Ammon's horn (tissue), 1 donor: ENCODE measurements at places on chromosomes 4 and X.

DNA sequence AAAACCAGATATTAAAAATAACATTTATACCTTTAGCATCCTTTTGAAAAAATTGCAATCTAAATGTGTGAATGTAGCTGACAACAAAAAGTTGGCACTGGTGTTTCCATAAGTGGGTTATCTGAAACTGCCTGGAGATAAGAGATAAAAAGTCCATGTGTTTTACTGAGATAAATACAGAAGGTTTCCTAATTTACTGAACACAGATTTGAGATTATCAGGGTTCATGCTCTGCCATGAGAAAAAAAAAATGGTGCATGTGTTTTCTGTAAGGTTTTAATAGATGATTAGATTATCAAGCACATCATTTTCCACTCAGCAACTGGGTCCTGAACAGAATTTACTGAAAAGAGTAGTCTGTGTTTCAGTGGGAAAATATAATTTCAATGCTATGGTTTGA is 326.2 kb upstream of the SLIT2 start:
- no peak for DNase-seq

DNA sequence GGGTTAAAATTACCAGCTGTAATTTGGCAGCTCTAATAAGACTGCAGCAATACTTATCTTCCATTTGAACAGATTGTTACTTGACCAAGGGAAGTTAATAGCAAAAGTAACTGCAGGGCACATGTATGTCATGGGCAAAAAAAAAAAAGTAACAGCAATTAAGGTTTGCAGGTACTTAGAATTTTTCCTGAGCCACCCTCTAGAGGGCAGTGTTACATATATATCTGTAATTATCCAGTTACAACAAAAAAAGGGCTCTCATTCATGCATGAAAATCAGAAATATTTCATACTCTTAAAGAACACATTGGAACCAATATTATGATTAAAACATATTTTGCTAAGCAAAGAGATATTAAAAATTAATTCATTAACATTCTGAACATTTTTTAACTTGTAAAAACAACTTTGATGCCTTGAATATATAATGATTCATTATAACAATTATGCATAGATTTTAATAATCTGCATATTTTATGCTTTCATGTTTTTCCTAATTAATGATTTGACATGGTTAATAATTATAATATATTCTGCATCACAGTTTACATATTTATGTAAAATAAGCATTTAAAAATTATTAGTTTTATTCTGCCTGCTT is 25.1 kb downstream of the XIAP start:
- peak; percentile 12 for DNase-seq

DNA sequence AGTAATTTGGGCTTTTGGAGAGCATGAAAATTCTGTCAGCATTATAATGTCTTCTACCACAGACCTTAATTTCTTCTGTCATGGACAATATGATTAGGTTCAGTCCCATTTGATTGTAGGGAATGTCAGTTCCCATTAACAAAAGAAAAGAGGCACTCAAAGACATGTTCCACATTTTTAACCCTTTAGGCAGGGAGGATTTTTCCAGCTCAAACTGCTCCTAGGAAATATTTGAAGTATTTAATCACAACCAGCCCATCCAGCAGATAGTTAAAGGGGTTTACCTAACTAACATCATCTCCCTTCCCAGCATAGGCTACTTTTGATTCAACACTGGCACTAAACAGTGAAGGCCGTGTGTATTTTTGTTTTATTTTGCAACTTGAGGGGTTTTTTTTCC is 256.0 kb downstream of the DHX15 start:
- no peak for DNase-seq

DNA sequence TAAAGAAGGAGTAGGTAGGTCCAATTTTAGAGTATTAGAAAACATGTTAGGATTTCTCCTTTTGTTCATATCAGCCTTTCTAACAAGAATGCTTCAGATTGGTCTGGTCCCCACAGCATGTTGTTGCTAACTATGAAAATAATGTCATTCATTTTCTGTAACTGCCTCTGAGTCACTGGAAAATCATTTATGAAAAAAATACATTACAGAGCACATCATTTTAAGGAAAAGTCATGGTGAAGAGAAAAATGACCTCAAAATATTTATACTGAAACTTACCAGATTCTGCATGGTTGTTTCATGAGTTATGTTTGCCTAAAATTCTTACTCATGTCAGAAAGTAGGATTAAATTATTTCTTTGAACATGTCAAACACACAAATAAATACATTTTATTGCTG is 35.2 kb downstream of the DTHD1 start:
- no peak for DNase-seq

- DNase-seq: no peak
Measured at GRCh38 chrX:120677004-120677652, 47.3 kb upstream of the C1GALT1C1 start.

- DNase-seq: peak; percentile 1
Measured at GRCh38 chrX:9003041-9003440, 30.9 kb downstream of the FAM9B start.

DNA sequence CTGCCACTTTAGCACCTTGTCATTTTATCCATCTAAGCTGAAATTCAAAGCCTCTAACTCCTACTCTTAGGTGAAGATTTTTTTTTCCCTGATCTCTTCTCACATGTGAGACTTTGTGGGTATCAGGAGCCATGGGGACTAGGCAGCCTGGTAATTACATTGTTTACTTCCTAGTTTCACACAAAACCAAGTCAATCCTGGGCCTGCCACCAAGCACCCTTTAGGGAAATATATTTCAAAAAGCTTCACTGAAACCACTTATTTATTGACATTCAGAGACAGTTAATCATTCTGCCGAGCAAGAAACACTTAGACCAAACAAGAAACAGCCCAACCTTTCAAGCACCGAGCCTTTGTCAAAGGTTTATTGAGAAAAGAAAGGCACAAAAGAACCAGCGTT is 200.0 kb downstream of the RELL1 start:
- no peak for DNase-seq

- no peak for DNase-seq
Measured at GRCh38 chrX:24204958-24205357, 55.4 kb downstream of the ZFX start.

DNA sequence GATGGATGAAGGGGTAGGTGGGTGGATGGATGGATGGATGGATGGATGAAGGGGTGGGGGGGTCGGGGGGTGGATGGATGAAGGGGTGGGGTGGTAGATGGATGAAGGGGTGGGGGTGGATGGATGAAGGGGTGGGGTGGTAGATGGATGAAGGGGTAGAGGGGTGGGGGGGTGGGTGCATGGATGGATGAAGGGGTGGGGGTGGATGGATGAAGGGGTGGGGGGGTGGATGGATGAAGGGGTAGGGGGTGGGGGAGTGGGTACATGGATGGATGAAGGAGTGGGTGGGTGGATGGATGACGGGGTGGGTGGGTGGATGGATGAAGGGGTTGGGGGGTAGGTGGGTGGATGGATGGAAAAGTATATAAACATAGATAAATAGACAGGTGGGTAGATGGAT is 74.2 kb downstream of the PRKX start:
- DNase-seq: no peak

DNA sequence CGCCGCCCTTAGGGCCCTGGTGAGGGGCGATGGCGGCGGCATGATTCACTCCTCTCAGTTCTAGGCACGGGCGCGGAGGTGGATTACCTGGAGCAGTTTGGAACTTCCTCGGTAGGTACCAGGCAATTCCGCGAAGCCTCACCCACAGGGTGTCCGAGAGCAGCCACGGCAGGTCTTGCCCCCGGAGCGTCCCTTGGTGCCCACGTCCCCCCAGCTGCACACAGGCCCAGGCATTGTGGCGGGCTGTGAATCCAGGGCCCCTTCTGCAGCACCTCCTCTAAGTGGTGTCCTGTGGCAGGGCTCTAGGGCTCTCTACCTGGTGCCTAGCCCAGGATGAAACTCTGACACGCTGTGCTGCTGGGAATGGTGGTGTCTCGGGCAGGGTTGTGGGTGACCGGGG is 13.9 kb downstream of the TACC3 start:
- no peak for DNase-seq

- no peak for DNase-seq
Measured at GRCh38 chr4:174005422-174005821, 278.0 kb downstream of the FBXO8 start.

GRCh38 chr4:156294577-156294976 is 340.9 kb upstream of the CTSO start:
- peak; percentile 14 for DNase-seq

- DNase-seq: no peak
Measured at GRCh38 chr4:42579903-42580302, 77.0 kb downstream of the ATP8A1 start.

DNA sequence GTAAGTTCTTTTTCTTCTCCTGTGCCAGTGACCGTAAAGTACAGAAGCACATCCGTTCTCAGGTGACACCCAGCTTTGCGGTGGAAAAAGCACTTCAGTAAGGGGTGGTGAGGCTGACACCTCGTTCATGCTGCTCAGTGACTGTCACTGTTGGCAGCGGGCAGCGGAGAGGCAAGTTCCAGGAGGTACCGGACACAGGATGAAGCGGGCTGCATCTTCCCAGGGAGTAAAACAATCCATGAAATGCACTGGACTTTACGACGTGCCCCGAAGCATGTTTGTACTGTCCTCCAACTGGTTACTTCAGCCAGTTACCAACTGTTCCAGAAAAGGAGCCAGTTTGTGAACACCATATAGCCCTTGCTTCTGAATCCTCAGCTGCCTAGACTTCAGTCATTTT is 110.7 kb downstream of the ZNF827 start:
- no peak for DNase-seq

GRCh38 chr4:47217884-47218283 is 186.5 kb downstream of the GABRB1 start:
- no peak for DNase-seq

DNA sequence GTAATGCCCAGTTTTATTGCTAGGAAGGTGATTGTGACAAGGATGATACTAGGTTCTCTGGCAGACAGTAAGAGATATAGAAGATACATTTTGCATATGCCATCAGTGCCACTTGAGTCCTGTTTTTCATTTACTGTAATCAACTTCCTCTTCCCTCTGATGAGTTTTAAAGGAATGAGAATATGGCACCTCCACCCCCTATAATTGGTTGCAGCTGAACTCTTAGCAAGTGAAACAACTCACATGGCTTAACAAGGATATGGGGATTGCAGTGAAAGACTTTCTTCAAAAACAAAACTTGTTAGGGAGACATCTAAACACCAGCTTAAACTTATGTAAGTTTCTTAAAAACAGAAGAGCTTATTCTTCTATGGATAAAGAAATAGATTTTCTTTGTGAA is 90.0 kb downstream of the AREG start:
- no peak for DNase-seq

DNA sequence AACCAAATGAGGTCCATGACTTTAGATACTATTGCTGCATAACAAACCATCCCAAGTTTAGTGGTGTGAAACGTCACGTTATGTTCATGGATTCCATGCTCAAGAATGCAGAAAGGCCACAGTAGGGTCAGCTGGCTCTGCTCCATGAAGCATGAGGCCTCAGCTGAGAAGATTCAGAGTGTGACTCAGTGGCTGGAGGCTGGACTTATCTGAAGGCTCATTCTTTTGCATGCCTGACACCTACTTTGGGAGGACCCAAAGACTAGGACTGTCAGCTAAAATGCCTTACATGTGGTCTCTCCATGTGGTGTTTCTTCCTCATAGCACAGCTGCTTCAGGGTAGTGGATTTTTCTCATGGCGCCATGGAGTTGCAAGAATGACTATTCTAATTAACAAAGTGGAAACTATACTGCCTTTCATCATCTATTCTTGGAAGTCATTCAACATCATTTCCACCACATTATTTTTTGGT is 11.5 kb upstream of the CCDC149 start:
- no peak for DNase-seq

- no peak for DNase-seq
Measured at GRCh38 chrX:54045563-54046228, 1.4 kb upstream of the PHF8 start.

DNA sequence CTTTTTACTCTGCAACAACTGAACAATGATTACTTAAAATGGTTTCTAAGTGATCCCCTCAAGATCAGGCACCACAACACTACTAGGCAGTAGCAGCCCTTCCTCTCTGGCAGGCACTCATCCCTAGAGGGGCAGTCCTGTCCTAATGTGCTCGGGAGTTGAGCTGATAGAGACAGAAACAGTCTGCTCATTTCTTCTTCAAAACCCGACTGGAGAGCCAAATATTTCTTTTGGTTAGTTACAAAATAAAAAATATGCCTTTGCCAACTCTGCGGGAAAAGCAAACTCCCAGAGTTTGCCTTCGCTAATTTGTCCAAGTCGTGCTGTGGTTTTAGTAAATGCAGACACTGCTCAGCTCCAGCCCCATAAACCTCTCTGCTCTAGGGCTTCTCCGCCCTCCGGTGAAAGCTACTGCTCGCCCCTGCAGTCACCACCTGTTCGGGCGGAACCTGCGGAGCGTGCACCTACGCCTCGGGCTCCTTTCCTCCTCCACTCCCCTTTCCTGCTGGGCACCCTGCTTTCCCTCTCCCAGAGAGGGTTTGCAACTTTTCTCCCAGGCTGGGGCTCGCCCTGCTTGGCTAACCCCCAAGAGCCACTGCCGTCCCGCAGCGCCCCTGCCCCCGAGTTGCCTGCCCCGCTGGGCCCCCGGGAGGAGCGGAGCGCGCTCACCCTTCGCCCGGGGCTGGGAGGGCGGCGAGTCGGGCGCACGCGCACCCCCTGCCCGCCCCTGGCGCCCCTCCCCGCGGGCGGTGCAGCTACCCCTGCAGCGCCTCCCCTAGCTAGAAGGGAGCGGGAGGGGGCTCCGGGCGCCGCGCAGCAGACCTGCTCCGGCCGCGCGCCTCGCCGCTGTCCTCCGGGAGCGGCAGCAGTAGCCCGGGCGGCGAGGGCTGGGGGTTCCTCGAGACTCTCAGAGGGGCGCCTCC is at the start of gene NPNT:
TSS of gene NPNT (plus strand) at position 812 of the 923 bp plus-strand sequence. CDS start 182 bp downstream, outside the sequence.
- no peak for DNase-seq

DNA sequence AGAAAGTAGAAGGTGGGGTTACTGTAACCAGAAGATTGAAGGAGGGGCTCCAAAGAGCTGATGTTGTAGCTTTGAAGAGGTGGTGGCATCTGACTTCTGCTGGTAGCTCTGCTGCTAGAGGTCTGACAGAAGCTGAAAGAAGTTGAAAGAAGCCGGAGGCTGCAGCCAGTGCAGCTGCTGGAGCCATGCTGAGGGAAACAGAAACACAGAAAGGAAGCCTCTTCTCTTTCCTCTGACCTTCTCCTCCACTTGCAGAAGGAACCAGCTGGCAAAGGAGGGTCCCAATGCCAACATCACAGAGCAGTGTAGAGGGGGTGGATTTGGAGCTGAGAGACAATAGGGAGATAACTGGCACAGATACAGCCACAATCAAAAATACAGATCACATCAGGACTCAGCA is 89.3 kb upstream of the HHIP start:
- DNase-seq: peak; percentile 4

DNA sequence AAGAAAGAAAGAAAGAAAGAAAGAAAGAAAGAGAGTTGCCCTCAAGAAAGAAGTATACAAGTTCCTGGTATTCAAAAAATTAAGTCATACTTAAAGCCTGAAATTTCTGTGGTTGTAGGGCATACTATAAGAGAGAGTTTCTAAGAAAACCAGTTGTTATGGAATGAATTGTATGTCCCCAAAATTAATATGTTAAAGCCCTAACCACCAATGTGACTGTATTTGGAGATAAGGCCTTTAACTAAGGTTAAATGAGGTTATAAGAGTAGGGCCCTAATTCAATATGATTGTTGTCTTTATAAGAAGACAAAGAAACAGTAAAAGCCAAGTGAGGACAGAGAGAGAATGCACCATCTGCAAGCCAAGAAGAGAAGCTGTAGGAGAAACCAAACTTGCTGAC is 521.1 kb downstream of the CCSER1 start:
- DNase-seq: no peak
